ENCODE measurements at places on chromosomes 6 and 20. TPM values are rescaled to one million over a fixed set of nuclear protein-coding genes. Genes with fewer than 3 reads are reported as not detected.

The SYNDIG1 gene
- polyA plus RNA-seq: 0.46 TPM

The METTL24 gene
- polyA plus RNA-seq: 0.34 TPM

The SYCP2L gene
- 2.3 TPM for polyA plus RNA-seq

The KIAA0408 gene
- polyA plus RNA-seq: 1.3 TPM

The KIF25 gene
- 0.35 TPM for polyA plus RNA-seq

The IRF4 gene
- 0.05 TPM for polyA plus RNA-seq

The GABRR1 gene
- not detected for polyA plus RNA-seq

The CLIC5 gene
- polyA plus RNA-seq: 1.1 TPM

The EPHA7 gene
- 0.15 TPM for polyA plus RNA-seq

The UBE2C gene
- polyA plus RNA-seq: 0.61 TPM

- DNase-seq: no peak
Measured at GRCh38 chr6:101663100-101663499, 269.6 kb downstream of the GRIK2 start.

GRCh38 chr20:58515233-58516212 is at the start of gene APCDD1L:
APCDD1L (minus strand) TSS chr20:58515399; CDS start chr20:58514707, 692 bp downstream.
- no peak for DNase-seq

DNA sequence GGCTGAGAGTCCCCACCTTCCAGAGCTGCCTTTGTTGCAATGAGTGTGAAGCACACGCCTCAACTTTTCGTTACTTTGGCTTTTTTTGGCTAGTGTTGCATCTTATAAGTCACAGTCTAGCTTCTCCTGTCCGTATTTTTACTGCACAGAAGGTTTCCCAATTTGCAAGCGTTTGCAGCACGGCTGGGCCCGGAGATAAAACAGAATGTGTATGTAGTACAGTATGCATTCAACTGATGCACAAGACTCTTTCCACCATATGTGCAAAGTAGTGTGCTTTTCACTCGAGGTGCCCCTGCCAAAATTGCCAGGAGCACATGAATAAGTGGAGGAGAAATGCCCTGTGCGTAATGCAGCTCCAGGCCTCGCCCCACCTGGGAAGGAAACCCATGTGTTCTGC is 79.6 kb downstream of the SOBP start:
- DNase-seq: no peak

GRCh38 chr6:118334634-118335033 is 213.5 kb upstream of the PLN start:
- no peak for DNase-seq

DNA sequence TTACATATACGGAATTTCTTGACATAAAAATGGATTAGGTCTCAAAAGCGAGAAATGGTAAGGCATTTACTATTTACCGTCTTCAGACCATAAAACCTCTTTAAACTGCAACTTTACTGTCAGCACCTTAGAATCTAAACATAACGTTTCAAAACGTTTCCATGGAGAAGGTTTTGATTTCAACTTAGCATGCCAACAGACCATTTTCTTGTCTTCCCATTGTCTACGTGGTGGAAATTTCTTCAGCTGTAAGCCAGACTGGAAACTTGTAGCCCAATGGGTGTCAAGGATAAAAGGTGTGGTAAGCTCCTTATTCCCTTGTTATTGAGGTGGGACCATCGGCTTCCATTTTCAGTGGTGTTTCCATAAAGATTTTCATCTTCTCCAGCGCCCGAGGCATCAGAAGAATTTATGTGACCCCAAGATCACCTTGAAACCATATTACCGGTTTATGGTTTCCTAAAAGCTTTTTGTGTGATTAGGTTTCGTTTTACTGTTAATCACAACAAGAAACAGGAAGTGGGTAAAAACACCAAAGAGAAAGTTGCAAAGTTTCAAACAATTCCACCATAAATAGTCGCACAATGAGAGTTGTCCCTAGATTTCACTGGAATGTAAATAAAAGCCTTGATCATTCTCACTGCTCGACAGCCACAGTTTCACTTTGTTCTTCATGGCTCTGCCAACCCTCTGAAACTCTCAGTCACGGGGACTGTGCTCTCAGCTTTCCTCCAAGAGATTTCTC is 63.0 kb upstream of the CD2AP start:
- no peak for DNase-seq

GRCh38 chr6:67467341-67467740 is 1167.7 kb upstream of the ADGRB3 start:
- no peak for DNase-seq

DNA sequence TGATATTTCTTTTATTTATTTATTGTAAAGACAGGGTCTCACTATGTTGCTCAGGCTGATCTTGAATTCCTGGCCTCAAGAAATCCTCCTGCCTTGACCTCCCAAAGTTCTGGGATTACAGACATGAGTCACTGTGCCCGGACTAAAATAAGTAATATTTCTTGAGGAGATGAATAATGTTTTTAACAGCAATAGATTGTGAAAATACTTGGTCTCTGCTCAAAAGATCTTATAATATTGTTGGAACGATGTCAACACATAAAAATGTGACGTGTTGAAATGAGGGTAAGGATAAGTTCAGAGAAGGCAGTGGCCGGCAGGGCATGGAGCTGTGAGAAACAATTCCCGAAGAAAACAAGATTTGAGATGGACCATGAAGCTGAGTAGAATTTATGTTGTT is 178.7 kb downstream of the GJA1 start:
- DNase-seq: no peak

- DNase-seq: no peak
Measured at GRCh38 chr20:63062188-63063140, 55.7 kb upstream of the BHLHE23 start.

DNA sequence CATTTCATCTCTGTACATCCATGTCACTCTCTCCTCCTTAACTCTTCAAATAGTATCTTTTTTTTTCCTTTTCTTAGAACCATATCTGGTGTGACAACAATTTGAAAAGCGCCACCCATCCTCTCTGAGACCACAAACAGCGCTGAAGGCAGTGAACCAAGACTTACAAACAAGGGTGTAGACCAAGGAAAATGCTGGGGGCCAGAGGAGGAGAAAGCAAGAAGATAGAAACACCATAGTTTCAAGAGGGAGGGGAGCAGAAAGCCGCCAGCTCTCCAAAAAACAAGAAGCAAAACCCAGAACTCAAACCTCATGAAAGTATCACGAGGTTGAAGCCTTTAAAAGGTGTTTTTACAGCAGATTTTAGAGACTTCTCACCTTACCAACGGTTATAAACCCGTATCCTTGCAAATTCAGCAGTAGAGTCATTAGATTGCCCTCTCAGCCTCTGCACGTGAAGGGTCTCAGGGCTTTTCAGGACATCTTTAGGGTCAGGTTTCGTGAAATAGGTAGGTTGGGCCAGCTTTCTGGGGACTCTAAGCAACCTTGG is 13.3 kb upstream of the RIPOR2 start:
- DNase-seq: no peak

DNA sequence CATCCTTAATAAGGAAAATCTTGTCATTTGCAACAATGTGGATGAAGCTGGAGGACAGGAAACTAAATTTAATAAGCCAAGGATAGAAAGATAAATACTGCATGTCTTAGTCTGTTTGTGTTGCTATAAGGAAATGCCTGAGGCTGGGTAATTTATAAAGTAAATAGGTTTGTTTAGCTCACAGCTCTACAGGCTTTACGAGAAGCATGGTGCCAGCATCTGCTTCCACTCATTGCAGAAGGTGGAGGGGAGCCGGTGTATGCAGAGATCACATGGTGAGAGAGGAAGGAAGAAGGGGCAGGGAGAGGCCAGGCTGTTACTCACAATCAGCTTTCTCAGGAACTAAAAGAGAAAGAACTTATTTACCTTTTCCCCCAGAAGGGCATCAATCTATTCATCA is 118.9 kb upstream of the SMLR1 start:
- no peak for DNase-seq

DNA sequence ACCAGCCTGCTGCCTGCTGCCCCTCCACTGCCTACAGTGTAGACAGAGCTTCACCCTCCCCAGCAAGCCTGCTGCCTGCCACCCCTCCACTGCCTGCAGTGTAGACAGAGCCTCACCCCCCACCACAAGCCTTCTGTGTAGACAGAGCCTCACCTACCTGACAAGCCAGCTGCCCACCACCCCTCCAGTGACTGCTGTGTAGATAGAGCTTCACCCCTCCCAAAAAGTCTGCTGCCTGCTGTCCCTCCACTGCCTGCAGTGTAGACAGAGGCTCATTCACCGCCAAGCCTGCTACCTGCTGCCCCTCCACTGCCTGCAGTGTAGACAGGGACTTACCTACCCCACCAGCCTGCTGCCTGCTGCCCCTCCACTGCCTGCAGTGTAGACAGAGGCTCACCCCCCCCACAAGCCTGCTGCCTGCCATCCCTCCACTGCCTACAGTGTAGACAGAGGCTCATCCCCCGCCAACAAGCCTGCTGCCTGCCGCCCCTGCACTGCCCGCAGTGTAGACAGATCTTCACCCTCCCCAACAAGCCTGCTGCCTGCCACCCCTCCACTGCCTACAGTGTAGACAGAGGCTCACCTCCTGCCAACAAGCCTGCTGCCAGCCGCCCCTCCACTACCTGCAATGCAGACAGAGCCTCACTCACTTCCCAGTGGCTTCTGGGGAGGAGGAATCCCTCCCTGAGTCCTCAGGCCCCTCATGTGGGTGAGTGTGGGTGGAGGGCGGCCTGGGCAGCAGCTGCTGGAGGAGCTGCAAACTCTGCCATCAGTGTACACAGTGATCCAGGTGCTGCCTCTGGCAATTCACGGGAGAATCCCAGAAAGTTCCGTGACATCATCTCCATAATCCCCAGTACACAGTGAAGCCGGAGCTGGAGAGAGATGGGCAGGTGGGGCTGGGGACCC is 140.9 kb downstream of the DLL1 start:
- no peak for DNase-seq

GRCh38 chr6:26258212-26258977 is 106.6 kb upstream of the BTN3A2 start:
- no peak for DNase-seq

GRCh38 chr20:13325033-13325432 is 104.0 kb downstream of the ISM1 start:
- no peak for DNase-seq

DNA sequence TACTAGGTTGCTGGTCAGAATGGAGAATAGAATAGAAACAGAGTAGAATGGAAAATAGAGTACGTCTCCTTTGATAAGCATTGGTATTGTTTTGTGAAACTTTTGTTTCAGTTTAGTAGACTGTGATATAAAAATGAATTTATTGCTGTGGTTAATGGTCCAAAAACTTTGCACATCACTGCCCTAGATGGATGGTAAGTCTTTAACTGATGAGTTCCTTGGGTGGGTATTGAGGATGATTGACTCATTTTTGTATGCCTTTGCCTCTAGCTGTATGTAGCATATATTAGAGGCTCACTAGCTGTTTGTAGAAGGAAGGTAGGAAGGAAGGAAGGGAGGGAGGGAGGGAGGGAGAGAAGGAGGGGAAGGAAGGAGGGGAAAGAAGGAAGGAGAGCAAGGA is 48.3 kb downstream of the ZDHHC14 start:
- no peak for DNase-seq

DNA sequence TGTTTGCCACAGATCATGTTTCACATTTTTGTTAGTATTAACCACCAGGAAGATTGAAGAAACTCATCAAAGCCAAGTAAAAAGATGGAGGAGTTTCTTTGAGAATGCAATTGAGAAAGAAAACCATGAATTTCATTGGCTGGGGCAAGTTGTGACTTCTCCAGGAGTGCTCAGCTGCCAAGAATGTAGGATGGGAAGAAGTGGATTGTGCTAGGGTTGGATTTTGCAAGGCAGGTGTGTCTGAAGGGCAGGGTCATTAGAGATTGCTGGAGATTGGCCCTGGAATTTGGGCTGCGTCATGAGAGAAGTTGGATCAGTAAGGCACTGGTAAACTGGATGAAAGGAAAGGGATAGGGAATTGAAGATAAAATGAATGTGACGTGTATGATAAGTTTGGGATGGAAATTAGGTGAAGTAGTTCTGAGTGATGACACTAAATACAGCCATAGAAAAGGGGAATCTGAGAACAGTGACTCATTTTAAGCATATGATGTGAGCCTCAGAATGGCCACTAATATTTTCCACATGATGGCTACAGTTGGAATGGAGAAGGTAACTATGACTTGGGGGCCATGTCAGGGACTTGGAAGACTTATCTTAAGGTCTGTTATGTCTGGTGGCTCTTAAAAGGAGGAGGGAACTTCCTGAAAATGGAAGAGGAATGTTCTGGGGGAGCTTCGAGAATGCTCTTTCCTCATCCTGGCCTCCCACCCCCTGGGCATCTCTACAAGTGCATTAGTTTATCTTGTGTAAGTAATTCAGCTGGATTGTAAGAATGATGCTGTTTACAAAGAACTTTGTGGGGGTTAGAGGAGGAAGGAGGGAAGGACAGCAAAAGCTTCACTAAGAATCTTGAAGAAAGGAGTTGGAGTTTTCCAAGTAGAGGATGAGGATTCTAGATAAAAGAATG is 27.8 kb upstream of the ERVFRD-1 start:
- DNase-seq: no peak

DNA sequence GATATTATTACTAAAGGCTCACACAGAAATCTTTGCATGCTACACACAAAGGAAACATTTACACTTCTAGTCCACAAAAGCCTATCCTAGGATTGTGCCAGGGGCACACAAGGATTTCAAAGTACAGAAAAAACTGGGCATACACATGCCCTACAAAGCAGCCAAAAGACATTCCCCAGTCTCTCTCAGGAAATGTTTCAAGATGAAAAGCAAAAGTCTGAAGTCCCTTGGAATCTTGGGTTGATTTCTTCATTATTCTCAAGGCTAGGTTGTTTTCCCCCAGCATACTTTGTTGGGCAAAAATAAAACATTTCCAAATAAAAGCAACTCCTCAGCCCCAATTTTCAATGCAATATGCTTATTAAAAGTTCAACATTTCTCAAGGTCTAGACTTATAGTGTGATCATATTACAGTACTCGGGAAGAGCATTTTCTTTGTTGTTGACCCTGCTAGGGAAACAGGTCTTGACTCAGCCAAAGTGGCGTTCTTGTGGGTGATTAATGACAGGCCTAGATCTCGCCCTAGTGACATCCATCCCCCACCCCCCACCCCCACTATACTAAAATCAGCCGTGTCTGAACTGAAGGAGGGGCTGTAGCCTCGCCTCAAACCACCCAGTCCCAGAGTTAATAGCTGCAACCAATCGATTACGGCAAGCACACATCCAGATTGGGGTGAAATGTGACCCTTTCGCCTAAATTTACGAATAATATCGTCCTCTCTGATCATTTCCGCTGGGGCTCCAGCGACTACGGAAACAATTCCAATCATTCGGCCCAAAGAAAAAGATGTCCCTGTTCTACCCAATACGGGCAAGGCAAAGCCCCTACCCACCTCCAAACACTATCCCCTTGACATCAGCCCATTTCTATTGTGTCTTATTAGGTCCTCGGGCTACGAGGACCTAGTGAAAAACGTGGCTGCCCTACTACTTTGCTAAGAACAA is 1.4 kb downstream of the AKIRIN2 start:
- DNase-seq: peak; percentile 28

- DNase-seq: no peak
Measured at GRCh38 chr20:24934101-24934661, 14.9 kb upstream of the CST7 start.

DNA sequence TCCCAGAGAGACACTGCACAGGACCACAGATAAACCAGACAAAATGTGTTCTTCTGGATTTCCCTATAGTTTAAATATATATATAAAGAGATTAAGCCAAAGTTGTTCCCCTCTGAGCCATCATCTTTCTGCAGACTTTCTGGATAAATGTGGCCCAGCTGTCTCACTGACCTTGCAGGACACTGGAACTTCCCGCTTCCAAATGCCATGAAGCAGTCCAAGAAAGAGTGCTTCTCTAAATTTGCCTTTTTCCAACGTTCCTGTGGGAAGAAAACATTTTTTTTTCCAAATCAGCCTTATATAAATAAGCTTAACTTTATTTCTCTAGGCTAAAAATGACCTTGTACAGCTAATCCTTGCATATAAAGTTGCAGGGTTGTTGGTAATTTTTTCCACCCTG is 65.7 kb downstream of the CYP39A1 start:
- no peak for DNase-seq

- no peak for DNase-seq
Measured at GRCh38 chr6:143213859-143214376, 153.2 kb downstream of the AIG1 start.

Data from pancreas (tissue), 10 donors.